ENCODE measurements at places on chromosomes 6 and 20. TPM values are rescaled to one million over a fixed set of nuclear protein-coding genes. Genes with fewer than 3 reads are reported as not detected.
A peak's percentile ranks its signal among the peaks of the same experiment; 100 is the strongest.

The STK4 gene
- total RNA-seq: 43.0 TPM

The MRAP2 gene
- 8.3 TPM for total RNA-seq

The BACH2 gene
- total RNA-seq: 2.6 TPM

The OR2H2 gene
- not detected for total RNA-seq

The MOCS3 gene
- total RNA-seq: 9.0 TPM

The LYRM2 gene
- total RNA-seq: 29.8 TPM

- no peak for DNase-seq
These were observed 9.2 kb downstream of the CYB5R4 start for GRCh38 chr6:83868639-83869038.

- no peak for DNase-seq
These were observed 193.5 kb upstream of the ID4 start for GRCh38 chr6:19643713-19644112.

DNA sequence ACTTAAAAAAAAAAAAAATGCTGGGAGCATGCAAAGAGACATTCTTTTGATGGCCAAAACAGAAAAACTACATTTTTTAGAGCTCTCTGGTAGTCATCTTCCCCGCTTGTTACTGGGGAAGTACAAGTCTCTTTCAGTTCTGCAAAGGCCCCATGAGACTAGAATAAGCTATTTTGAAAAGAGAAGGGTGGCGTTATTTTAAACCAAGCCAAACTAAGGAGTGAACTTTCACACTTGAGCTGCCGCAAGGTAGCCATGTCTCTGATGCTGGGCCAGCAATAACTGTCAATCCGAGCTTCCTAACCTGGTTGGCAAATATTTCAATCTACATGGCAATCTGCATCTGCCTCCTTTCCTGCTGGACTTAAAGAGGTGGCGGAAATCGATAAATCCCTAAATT lies 96.7 kb downstream of the L3MBTL3 start:
- DNase-seq: no peak

DNA sequence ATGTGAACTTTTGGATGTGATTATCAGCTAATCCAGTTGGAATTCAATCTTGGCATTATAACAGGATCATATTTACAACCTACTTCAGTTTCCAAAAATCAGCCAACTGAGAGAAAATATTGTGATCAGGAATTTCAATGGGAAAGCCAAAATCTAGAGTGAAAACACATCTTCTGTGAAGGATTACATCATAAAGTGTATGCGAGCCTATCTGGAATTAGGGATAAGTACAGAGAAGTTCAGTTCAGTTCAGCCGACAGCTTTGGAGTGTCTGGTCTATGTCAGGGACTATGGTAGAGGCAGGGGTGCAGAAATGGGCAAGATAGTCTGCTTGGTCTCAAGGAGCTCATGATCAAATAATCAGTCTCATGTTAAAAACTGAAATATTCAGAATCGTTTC lies 12.3 kb upstream of the PRIM2 start:
- DNase-seq: no peak

DNA sequence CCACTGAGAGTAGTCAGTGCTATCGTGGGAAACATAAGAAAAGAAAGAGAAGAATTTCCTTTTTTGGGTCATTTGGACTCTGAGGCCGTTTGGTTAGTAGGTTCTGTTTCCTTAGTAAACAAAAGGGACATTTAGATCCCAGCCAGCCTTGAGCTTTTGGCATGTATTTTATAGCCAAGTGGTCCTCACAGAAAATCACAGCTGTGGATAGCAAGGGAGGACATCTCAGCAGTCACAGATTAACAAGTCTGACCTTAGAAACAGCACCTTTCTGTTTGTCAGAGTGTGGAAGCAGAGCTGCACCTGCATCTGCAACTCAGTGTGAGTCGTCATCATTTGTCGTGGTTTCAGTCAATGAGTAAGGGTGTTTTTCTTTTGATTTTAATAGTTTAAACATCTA lies 40.5 kb downstream of the FAM120B start:
- DNase-seq: no peak

DNA sequence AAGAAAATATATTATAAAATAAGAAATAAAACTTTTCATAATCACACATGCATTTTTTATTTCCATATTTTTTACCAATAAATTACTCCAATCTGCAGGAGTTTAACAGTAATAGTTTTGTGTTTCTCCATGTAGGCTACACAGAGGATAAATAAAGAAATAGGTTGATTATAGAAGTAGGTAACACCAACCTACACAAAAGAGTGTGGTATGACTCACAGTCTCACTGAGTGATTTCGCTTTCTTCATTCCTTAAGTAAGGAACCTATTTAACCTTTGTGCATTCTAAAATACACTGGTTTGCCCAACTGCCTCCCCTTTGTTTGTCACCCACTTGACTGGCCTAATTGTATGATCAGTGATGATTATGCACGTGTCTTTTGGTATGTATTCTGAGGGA lies 244.2 kb upstream of the RIMS1 start:
- no peak for DNase-seq

- DNase-seq: no peak
These were observed 13.5 kb downstream of the DYNLT1 start for GRCh38 chr6:158630938-158631616.

GRCh38 chr20:62704341-62704948 lies 4.2 kb upstream of the NTSR1 start:
- DNase-seq: no peak

DNA sequence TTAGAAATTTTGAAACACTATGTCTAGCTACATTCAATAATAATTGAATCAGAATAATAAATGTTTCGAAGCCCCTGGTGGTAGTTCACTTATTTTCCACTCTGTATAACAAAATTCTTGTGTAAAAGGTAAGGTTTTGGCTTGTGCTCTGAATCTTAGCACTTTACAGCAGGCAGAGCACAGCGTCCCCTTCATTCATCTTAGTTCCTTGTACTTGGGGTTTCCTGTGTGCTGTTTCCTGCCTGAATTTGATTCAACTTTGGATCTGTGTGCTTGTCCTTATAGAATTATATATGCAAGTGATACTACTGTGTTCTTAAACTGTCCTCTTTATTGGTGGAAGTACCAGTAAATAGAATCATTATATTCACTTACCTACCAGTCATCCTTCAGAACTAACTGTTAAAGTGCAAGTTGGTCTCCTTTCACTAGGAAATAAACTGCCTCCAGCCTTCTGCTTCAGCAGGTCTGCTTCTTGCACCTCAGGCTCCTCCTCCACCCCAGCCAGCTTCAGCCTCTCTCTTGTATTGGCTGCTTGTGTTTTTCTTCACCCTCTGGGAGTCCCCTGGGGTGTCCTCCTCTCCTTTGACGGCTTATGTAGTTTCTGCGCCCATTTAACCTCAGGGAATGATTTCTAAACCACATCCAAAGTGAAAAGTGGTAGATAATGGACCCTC lies 28.8 kb upstream of the TULP4 start:
- DNase-seq: peak; percentile 60

DNA sequence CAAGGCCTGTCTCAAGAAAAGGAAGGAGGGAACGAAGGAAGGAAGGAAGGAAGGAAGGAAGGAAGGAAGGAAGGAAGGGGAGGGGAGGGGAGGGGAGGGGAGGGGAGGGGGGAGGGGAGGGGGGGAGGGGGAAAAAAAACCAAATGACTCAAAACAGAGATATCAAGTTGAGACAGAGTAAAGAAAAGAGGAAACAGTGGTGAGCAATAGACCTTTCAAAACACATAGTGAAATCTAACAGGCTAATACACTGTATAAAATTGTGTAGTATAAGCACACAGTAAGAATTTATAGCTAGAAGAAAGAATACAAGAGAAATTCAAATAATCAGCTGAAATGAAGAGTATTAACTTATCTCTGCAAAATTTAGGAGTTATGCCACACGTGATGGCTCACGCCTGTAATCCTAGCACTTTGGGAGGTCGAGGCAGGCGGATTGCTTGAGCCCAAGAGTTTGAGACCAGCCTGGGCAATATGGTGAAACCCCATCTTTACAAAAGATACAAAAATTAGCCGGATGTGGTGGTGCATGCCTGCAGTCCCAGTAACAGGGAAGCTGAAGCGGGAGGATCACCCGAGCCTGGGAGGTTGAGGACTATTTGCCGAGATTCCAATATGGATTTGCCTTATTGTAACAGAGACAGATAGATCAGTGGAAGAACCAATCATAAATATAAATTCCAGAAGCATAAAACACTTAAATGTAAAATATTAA lies 123.2 kb downstream of the PRND start:
- DNase-seq: no peak
